ENCODE measurements at places on chromosomes 6 and 20. TPM values are rescaled to one million over a fixed set of nuclear protein-coding genes. Genes with fewer than 3 reads are reported as not detected.

The WFDC5 gene
- polyA plus RNA-seq, result 3.7 TPM

DNA sequence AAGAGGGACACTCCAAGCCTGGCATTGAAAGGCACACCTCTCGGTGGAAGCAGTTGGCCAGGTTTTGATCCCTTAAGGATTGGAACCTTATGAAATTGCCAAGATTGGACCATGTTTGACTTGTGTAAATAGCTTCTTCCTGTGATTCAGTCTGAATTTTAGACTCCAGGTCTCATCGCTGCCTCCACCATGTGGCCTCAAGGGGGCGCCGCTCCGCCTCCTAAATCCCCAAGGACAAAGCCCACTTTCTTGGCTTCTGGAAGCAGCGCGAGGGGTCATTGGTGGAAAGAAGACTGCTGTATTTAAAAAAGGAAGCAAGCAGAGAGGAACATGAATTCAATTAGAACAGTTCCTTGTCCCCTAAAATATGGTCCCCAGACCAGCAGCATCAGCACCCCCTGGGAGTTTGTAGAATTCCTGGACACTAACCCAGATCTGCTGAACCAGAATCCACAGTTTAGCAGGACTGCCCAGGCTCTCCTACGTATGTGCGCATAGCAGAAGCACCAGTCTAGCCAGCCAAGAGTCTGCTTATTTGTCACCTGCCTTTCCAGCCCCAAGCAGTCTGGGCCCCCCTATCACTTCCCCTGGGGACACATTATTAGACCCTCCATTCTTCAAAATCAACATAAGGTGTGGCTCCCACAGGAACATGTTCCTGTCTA lies 108.5 kb downstream of the LY86 start:
- DNase-seq, result peak; percentile 64
- H3K27ac ChIP-seq, result peak overlapping the region; percentile 83
- H3K36me3 ChIP-seq, result no peaks in the 10 kb centered on the region
- H3K4me3 ChIP-seq, result no peak overlapping the region
- H3K4me1 ChIP-seq, result peaks cover 60% of the 10 kb centered on the region

GRCh38 chr6:107488174-107488874 lies 1.6 kb upstream of the SOBP start:
- H3K27ac ChIP-seq, result peak overlapping the region; percentile 89
- H3K27me3 ChIP-seq, result peaks cover 68% of the 10 kb centered on the region
- no peaks in the 10 kb centered on the region for H3K36me3 ChIP-seq
- H3K4me1 ChIP-seq, result peaks cover 37% of the 10 kb centered on the region

DNA sequence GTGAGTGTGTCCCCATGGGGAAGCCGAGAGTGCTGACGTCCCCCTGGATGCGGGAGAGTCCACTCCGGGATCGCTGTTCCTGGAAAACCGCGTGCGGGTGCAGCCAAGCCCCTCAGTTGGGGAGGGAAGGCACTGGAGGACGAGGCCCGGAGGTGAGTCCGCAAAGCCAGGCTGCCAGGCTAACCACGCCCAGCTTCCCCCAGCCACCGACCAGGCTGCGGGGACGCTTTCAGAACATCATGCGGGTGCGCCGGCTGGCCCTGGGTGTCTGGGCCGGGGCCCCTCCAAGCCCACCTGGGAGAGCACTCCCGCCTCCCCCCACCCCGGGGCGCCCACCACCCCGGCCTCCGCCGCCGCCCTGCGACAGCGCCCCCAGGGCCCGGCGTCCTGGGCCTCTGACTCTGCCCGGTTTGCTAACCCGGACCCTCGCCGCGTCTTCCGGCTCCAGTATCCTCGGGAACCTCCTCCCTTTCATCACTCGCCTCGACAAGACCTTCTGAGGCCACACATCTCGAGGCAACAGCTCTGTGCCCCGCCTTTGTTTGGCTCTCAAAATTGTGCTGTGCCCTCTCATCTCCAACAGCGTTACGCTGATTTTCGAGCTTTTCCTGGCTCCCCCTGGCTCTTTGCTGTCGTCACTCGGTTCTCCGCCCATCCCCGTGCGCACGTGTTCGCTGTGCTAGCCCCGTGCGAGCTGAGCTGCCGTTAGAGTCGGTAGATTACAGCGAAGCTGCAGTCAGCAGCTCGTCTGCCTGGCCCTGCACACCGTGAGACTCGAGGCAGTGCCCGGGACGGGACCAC lies 47.1 kb upstream of the ENTPD6 start:
- no peak overlapping the region for H3K27ac ChIP-seq
- H3K36me3 ChIP-seq, result no peaks in the 10 kb centered on the region
- peaks cover 10% of the 10 kb centered on the region for H3K4me1 ChIP-seq
- H3K27me3 ChIP-seq, result peaks cover 47% of the 10 kb centered on the region
- DNase-seq, result peak; percentile 86

Measured in stomach (tissue), 19 donors.